ENCODE measurements at places on chromosomes 4 and X.

GRCh38 chr4:138835832-138836533 lies 179.6 kb upstream of the NOCT start:
- DNase-seq, result no peak

GRCh38 chr4:15649914-15650545 lies 5.1 kb downstream of the FBXL5 start:
- DNase-seq, result peak; percentile 83

DNA sequence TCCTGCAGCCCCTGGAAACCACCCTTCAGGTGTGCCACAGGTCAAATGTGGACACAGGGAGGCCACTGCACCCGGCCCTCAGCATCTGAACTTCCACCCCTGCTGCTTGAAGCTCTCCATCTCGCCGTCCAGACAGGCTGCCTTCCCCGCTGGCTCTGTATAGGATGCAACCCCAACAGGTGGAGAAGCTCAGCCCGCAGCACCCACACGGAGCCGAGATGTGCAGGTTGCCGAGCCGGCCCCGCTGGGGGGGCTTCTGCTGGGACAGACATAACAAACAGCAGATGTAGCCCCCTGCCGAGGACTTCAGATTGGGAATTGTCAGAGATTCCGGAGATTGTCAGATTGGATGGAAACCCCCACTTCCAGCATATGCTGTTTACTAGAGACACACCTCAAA lies 20.5 kb downstream of the TMEM187 start:
- no peak for DNase-seq

DNA sequence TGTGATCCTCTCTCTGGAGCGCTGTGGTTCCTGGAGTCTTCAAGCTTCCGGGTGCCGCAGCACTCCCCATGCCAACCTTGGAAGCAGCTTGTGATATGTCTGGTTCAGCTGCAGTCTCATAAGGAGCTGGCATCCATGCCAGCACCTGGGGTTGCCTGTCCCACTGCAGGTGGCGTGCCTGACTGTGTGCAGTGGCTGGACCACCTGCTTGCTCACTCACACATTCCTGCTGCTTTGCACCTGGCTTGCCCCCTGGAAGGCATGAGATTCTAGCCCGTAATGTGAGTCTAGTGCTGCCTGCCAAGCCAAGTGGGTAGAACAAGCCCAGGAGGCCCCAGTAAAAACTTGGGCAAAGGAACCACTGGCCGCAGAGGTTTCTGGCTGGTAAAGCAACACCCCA lies 687.2 kb upstream of the AADAT start:
- no peak for DNase-seq

DNA sequence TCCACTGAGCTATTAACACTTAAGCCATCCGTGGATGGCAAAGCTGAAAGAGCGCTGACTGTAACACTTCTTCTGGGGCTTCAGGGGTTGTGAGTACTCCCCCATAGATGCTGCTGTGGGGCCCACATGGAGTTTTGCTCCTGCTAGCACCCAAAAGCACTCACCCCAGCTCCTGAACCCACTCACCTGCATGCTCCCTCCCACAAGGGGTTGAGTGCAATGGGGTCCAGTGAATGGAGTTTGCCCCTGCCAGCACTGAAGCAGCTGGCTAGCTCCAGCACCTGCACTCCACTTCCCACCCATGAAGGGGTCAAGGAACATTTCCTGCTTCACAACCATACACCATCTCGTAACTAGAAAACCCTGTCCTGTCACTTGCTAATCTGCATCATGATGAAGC lies 78.9 kb downstream of the IL21 start:
- DNase-seq, result no peak

DNA sequence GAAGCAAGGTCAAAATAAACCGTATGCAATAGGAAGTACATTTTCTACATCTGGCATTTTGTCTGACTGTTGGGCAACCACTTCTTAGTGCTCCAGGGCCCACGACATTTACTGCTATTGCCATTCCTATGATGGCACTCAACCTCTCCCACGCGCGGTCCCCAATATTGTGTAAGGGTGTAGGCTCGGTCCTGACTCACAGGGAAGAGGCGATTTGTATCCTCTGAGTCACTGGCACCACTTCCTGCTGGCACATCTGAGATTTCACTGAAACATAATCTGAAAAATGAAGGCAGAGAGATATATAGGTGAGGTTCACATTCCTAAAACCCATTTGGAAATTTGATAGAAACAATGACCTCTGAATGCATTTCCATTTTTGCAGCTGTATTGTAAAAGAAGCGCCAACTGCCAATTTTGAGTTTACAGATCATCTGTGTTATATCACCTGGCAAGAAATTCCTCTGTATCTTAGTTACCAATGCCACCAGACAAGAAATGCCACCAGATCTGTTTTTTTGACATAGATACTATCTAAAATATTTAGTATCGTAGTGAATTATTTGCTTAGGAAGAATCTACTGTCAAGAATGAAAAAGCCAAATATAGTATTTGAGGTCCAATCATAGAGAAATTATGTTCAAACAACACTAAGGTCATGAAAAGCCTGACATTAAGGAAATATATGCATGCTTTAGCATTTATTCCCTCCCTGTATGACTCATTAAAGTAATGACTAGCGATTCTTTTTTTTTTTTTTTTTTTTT lies 9.8 kb downstream of the EREG start:
- DNase-seq, result no peak

- DNase-seq, result peak; percentile 8
Measured at GRCh38 chr4:56544573-56545131, 39.1 kb downstream of the ARL9 start.

GRCh38 chr4:14592950-14593349 lies 409.3 kb upstream of the CPEB2 start:
- no peak for DNase-seq

DNA sequence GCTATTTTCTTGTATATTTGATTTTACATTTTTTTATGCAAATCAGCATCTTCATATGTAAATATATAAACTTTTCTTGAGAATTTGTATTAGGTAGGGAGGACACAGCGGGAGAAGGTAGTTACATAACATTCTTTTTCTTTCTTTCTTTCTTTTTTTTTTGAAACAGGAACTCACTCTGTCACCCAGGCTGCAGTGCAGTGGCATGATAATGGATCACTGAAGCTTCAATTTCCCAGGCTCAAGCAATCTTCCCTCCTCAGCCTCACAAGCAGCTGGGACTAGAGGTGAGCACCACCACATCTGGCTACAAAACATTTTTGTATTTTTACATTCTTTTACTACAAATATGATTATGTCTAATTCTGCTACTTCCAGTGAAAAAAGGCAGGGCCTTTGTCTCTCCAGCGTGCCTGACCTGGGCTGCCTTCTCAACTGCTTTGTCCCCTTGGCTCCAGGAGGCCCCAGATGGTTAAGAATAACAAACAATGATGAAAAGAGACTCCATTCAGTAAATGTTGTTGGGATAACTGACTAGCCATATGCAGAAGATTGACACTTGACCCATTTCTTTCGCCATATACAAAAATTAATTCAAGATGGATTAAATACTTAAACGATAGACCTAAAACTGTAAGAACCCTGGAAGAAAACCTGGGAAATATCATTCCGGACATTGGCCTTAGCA lies 46.5 kb upstream of the FAT4 start:
- DNase-seq, result no peak

- no peak for DNase-seq
Measured at GRCh38 chr4:17771284-17771908, 10.0 kb downstream of the FAM184B start.

DNA sequence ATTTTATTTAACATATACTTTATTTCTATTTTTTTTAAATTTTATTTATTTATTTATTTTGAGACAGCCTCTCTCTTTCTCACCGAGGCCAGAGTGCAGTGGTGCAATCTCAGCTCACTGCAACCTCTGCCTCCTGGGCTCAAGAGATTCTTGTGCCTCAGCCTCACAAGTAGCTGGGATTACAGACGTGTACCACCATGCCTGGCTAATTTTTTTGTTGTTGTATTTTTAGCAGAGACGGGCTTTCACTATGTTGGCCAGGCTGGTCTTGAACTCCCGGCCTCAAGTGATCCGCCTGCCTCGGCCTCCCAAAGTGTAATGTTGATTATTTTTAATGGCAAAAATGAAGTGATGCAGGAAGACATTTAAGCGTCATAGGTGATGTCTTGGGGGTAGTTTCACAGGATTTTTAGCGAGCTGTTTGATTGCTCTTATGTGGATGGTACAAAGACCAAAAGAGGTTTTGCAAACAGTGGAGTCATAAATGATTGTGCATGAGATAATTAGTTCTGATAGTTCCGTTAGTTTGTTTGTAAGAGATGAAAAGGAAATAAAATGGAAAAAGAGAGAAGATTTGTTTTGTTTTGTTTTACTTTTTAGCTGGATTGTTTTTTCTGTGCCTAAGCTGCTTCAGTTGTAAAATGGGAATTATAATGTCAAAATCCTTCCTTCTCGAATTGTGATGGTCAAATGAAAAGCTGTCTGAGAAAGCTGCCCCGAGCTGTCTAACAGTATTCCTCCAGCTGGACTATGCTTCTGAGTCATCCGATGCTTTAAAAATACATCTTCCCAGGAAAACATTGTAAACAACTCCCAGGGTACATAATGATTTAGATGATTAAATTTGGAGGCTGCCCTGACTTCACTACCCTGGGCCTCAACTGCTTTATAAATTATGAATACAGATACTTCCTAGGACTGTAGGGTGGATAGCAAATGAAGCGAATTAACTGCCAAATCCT lies 14.7 kb downstream of the RHOH start:
- no peak for DNase-seq

DNA sequence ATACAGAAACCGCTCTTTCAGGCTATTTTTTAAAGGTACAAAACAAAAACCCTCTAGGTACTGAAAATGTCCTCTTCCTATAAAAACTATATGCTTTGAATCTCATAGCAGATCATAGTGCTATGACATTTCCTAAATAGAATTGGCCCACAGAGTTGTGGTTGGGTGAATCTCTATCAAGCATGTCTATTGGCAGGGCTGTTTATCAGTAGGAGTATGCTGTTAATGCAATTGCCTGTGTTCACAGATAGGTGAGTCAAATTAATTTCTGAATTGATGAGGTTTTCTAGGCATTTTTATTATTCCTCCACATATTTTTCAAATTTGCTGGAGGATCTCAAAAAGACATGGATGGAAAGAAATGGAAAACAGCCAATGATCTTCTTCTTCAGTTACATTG lies 73.9 kb downstream of the QRFPR start:
- no peak for DNase-seq

GRCh38 chrX:101386542-101386885 lies 523 bp upstream of the BTK start:
- DNase-seq, result no peak

- DNase-seq, result no peak
Measured at GRCh38 chrX:40179283-40179682, 81.5 kb upstream of the BCOR start.

- no peak for DNase-seq
Measured at GRCh38 chr4:143599827-143600226, 86.3 kb downstream of the SMARCA5 start.

DNA sequence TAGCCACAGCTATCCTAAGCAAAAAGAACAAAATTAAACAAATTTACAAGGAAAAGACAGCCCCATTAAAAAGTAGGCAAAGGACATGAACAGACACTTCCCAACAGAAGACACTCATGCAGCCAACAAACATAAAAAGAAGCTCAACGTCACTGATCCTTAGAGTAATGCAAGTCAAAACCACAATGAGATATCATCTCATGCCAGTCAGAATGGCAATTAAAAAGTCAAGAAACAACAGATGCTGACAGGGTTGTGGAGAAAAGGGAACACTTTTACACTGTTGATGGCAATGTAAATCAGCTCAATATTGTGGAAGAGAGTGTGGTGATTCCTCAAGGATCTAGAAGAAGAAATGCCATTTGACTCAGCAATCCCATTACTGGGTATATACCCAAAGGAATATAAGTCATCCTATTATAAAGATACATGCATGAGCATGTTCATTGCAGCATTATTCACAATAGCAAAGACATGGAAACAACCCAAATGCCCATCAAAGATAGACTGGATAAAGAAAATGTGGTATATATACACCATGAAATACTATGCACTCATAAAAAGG lies 163.0 kb upstream of the TET2 start:
- no peak for DNase-seq

GRCh38 chrX:103919270-103919637 lies 43.2 kb upstream of the TMSB15B start:
- DNase-seq, result peak; percentile 62

GRCh38 chr4:8275548-8275910 lies 6.0 kb downstream of the HTRA3 start:
- DNase-seq, result no peak

DNA sequence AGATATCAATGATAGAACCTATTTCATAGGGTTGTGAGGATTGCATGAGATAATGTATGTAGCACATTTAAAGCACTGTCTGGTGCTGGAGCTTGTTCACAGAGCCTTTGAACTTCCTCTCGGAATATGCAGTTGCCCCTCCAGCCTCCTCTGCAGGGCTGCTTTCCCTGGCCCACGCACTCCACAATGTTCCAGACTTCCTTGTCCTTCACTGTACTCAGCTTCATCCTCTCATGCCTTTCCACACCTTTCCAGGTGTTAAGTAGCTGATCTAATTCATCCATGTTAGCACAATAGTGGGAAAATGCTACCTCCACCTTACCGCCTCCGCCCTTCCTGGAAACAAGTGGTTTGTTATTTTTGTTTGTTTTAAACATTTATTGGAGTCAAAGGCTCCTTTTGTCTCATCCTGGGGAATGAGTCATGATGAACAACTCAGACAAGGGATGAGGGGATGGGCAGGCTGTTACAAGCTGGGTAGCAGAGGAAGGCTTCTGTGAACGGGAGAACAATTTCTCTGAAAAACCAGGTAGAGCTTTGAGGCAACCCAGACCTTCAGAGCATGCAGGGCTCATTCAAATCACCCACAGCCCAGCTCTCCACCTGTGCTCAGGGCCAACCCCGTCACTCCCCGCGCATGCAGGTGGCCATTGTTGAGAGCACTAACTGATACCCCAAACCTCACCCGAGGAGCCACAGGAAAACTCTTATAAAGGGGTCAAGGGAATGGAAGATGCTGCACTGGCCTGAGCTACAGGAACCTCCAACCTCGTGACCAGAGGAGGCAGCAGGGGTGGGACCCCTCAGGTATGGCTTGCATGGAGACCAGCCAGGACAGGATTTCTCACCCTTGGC lies 84.9 kb upstream of the TBL1X start:
- DNase-seq, result peak; percentile 12

GRCh38 chr4:98625920-98626319 lies 32.5 kb downstream of the TSPAN5 start:
- DNase-seq, result no peak

DNA sequence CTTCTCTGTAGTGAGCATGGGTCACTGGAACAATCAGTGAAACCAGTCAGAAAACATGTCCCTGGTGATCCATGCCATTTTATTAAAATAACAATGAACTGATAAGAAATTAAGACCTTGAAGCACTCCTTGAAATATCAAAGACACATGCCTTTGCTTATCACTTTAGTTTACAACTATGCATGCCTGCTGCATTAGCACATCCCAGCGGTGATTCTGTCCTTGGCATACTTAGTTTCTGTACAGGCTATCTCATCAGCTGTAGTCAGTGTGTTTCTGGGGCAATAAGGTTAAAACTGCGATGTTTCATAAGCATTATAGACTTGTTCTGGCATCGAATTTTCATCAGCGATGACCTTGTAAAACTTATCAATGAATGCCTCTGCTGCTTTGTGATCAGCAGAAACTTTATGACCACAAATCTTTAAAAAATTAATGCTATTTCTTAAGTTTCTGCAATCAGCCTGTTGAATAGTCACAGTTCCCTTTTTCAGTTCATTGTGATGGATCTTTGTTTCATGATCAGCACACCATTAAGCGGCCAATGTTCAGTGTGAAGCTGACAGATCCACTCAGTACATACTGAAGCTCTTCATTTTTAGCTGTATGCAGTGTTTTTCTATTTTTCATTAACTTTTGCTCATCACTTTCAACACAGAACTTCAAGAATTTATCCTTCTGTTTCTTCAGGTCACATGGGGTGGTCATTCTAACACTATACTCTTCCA lies 150.5 kb downstream of the RNF150 start:
- no peak for DNase-seq

- DNase-seq, result no peak
Measured at GRCh38 chr4:86856896-86857295, 7.7 kb upstream of the SLC10A6 start.
